ENCODE measurements at places on chromosomes 4 and X.
A peak's percentile ranks its signal among the peaks of the same experiment; 100 is the strongest.

DNA sequence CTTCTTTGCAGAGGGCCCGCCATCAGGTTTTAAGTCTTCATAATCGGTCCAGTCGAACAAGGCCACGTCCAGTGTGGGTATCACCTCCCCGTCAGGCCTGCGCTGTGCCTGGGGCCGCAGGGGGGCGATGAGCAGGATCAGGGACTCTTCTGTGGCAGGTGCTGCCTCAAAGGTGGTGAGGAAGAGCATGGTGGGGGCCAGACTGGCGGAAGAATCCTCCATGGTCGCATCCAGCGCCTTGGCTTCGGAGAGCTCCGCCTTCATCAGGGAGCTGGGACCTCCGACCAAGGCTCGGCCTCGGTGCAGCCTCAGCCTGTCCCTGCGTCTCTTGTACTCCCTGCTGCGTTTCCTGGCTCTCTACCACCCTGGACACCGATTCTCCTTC is 17.5 kb downstream of the FAM9A start:
- DNase-seq, result no peak

DNA sequence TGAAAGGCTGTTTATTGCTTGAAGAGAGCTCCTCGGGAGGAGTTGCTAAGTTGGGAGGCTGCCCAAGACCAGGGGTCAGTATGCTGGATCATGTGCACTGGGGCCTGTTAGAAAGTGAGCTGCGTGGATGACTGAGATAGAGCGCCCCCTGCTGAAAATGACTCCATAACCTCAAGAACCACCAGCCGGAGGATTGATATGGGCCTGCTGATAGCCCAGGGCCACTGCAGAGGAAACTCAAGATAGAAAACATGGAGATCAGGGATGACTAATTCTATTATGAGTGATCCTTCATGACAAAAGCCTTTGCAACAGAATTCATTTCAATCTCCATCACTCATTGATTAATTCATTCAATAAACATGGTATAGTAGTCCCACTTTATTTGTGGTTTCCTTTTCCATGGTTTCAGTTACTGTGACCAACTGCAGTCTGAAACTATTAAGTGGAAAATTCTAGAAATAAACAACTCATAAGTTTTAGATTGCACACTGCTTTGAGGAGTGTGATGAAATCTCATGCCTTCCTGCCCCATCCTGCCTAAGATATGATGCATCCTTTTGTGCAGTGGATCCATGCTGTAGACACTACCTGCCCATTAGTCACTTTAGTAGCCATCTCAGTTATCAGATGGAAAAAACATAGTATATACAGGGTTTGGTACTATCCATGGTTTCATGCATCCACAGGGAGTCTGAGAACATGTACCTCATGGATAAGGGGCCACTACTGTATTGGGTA is 126.7 kb upstream of the MBNL3 start:
- DNase-seq, result no peak

GRCh38 chrX:10781847-10782530 is 161.6 kb upstream of the MID1 start:
- no peak for DNase-seq

- no peak for DNase-seq
Observed at GRCh38 chr4:8599657-8600056, 7.1 kb downstream of the CPZ start.

GRCh38 chr4:158131027-158131426 is 41.8 kb downstream of the GASK1B start:
- no peak for DNase-seq

DNA sequence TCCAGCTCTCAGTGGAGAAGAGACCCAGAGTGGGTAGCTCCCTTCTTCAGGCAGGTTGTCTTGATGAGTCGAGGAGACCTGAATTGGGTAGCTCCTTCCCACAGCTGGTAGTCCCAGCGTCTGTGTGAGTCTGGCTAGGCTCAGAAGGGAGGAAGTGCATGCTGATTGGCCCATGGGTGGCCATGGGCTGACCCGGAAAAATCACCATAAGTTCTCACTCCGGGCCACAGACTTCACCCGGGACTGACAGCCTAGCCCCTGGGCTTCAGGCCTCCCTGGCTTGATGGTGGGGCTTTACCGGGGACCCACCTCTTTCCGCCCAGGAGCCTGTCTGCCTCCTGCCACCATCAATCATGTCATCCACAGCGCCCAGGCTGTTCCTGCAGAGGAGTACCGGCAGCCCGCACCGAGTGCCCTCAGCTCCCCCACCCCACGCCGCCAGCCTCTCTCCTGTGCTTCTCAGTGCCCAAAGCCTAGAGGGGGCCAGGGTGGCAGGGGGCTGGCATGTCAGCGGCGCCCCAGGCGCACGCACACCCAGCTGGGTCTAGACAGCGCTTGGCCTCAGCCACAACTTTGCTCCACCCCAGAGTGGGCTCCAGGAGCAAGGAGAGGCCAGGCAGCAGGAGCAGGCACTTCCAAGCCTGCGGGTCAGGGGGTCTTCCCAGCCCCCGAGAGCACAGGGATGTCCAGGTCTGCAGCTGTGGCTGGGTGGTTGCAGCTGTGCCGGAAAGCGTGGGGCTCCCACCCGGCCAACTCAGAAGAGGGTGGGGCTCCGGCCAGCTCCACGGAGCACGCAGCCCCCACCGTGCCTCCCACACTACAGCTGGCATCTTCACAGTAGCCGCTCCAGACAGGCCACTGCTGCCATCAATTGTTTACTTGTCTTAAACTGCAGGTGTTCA is 16.1 kb upstream of the SAT1 start:
- DNase-seq, result no peak

DNA sequence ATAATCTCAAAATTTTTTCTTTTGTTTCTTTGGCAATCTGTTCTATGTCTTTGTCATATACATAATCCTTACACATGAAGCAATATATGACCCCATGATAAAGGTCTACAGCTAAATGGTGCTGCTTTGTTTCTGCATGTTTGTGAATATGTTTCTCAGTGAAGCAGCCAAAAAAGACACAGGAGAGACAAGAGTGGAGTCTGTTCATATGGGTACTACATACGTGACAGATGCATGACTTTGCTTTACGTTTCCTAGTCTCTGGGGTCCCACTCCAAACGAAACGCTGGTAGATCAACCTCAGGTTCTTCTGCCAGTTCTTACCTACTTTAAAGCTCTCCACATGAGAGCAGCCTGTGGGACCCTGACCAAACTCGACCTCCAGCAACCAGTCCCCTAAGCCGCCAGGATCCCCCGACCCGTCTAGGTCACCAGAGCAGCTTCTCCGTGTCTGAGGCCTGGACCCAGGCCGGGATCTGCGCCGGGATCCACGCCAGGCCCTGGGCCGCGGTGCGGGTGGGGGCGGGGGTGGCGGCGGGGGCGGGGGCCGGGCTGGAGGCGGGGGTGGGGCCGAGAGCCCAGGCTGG is 1.5 kb downstream of the USP51 start:
- DNase-seq, result peak; percentile 7

DNA sequence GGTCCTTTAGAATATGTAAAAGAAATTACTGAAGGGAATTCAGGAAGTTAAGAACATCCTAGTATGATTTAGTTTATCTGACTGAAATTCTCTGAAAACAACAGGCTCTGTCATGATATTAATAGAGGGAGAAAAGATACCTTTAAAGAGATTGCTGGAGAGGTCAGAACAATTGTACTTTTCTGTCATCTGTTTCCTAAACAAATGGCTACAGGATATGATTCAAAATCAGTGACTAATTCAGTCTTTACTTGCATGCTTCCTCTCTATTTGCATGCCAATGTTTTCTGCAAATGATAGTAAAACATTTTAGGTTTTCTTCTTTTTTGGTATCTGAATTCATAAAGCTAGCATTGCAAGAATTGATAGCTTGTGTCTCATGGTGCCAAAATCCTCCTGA is 616.7 kb upstream of the PCDH7 start:
- no peak for DNase-seq

GRCh38 chrX:34879886-34880285 is 62.7 kb upstream of the FAM47B start:
- no peak for DNase-seq

- peak; percentile 48 for DNase-seq
Observed at GRCh38 chr4:26765515-26765914, 95.1 kb upstream of the STIM2 start.

GRCh38 chr4:124590480-124590879 is 122.1 kb downstream of the ANKRD50 start:
- peak; percentile 11 for DNase-seq

DNA sequence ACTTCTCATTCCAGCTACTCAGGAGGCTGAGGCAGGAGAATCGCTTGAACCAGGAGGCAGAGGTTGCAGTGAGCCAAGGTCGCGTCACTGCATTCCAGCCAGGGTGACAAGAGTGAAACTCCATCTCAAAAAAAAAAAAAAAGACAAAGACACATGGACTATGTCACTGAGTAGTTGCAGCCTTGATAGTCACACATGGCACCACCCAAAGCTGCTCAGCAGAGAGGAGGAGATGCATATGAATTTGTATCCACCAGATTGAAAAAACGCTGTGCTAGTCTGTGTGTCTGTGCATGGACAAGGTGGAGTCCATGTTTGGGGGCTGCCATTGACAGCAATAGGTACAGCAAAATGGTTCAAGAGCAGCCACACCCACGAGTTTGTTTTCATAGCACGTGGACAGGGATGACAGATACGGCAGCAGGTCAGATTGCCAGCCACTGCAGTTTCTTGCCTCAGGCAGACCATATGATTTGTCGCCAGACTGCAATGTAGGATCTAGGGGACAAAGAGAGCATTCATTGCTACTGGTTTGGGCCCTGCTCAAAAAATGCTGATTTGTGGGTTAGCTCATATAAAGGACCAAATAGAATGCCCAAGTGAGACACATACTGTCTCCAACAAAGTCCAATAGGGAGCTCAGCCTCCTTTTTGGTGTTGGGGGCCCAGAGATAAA is 89.9 kb downstream of the CEP135 start:
- DNase-seq, result no peak

DNA sequence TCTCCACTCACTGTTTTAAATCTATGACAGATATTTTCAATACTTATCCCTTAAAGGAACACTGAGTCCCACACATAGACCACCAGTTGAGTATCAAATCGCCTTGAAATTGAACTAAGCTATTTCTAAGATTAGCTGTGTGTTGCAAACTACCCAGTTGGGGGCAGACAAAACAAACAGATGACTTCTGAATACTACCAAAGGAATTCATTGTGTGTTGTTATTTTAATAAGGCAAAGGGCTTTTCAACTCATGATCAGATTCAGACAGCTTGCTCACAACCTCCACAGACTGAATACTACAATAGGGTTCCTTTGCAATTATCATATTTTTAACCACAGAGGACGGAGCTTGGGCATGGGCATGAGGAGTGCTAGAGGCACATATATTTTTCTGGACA is 283.0 kb upstream of the GPC4 start:
- DNase-seq, result peak; percentile 38

DNA sequence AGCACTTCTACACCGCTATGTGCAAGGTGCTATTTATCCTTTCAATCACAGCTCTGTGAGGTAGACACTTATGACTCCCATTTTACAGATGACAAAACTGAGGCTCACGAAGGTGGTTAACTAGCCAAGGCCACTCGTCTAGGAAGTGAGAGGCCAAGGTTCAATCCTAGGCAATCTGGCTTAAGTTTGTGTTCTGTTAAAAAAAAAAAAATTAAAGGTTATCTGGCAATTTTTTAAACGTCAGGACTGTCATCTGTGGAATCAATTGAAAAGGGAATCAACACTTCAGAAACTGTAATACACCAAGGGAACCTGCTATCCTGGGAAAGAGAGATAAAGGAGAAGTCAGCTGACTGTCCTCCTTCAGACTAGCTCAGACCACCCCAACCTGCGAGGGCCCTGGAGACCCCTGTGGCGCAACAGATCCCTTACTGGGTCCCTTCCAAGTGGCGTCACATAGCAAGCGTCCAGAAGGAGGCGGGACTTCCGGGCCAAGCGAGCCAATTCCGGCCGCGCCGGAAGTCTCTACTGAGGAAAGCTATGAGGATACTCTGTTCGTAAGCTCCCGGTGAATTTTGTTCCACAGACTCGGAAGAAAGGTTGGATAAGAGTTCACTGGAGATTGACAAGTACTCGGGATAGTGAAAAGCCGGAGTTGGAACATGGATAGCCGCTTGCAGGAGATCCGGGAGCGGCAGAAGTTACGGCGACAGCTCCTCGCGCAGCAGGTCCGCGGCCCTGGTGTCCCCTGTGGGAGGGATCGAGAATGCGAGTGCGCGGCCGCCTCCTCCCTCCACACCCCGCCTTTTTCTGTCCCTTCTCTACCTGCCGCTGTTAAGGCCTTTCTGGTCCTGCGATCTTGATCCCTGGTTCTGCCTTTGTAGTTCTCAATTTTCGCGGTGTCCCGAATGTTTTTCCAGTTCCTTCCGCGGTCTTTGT is at the start of gene METTL14:
Gene METTL14 (plus strand): TSS at position 520 of the 939 bp plus-strand sequence. CDS start 143 bp downstream, at position 663.
- DNase-seq, result peak; percentile 86

GRCh38 chr4:38574559-38575333 is 89.3 kb upstream of the KLF3 start:
- DNase-seq, result no peak

DNA sequence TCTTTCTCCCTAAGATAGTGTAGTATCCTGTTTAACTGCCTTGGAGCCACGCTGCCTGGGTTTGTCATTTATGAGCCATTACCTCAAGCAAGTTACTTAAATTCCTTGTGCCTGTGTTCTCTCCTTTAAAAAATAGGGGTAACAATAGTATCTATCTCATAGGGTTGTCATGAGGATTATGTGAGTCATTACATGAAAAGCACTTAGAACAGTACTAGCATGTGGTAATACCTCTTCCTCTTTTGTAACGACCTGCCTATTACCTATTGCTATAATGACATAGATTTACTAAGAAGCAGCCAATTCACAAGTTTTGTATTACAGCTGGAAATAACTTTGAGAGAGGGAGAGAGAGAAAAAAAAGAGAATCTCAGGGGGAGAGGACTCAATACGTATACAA is 834.7 kb downstream of the RAPGEF2 start:
- DNase-seq, result no peak

DNA sequence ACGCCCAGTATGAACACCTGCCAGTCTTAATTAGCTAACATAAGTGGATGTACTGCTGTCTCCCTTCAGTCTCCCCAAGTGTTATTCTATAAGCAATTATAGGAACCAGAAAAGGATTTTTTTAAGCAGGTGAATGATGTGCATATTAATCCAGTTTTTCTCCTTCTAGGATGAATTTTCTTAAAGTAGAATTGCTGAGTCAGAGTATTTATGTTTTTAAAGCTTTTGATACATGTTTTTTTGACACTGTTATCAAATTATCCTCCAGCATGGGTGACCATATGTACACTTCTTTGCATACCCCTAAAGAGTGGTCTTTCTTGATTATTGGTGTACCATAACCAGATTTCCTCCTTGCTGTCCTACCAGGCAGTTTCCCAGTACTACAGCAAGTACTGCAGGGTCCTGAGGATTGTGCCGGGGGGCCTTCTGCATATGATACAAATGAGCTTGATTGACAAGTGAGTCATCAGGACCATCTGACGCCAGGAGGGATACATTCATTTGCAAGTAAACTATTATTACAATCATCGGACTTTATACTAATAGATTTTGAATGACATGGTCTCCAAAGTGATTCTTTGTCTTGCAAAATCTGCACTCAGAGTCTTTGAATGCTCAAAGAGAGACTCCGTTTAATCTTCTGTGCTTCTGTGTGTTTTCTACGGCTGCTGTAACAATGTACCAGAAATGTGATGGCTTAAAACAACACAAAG is 10.7 kb upstream of the PCYT1B start:
- no peak for DNase-seq

GRCh38 chrX:39855748-39856129 is 242.0 kb downstream of the BCOR start:
- peak; percentile 66 for DNase-seq

- no peak for DNase-seq
Observed at GRCh38 chr4:146485968-146486367, 35.8 kb downstream of the SLC10A7 start.
